ENCODE measurements at places on chromosomes 4 and X. TPM values are rescaled to one million over a fixed set of nuclear protein-coding genes. Genes with fewer than 3 reads are reported as not detected.
A peak's percentile ranks its signal among the peaks of the same experiment; 100 is the strongest.

GRCh38 chr4:56511098-56511497, 5.5 kb downstream of the ARL9 start:
- H3K27me3 ChIP-seq, result no peaks in the 10 kb centered on the region
- no peak overlapping the region for H3K27ac ChIP-seq
- DNase-seq, result no peak
- H3K36me3 ChIP-seq, result no peaks in the 10 kb centered on the region

DNA sequence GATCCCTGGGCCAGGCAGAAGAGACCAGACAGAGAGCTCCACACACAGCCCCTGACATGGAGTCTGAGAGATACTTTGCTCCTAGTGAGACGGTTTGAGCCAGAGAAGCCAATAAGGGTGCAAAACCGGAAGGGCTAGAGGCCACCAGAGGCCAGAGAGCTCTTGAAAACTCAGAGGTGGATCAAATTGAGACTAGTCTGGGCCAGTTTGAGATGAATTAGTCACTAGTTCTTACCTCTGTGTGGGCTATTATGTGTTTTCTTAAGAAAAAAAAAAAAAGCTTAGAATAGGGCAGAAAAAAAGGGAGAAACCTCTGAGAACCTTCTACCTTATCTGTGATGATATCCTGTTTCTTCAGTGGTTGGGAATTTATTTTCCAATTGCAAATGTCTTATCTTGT, 110.4 kb upstream of the EDNRA start:
- no peak overlapping the region for H3K27ac ChIP-seq
- DNase-seq, result no peak
- no peaks in the 10 kb centered on the region for H3K36me3 ChIP-seq
- H3K4me3 ChIP-seq, result no peak overlapping the region

DNA sequence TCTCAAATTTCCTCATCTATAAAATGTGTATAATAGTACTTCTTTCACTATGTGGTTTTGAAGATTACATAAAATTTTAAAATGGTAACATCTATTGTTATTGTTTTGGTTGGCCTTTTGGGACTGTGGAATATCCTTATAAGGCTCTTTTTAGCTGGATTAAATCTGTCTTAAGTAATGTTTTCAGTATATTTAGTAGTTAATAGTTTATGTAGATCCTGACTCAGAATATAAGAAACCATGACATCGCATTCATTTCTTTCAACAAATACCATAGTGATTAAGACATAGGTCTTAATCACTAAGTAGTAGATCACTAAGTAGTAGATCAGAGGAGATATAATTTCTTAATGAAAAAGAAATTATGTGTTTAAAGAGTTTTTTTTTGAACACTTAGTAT, 48.5 kb downstream of the MRPL1 start:
- no peaks in the 10 kb centered on the region for H3K36me3 ChIP-seq
- no peak overlapping the region for H3K4me3 ChIP-seq
- H3K27me3 ChIP-seq, result no peaks in the 10 kb centered on the region
- no peak overlapping the region for H3K27ac ChIP-seq
- no peaks in the 10 kb centered on the region for H3K4me1 ChIP-seq

DNA sequence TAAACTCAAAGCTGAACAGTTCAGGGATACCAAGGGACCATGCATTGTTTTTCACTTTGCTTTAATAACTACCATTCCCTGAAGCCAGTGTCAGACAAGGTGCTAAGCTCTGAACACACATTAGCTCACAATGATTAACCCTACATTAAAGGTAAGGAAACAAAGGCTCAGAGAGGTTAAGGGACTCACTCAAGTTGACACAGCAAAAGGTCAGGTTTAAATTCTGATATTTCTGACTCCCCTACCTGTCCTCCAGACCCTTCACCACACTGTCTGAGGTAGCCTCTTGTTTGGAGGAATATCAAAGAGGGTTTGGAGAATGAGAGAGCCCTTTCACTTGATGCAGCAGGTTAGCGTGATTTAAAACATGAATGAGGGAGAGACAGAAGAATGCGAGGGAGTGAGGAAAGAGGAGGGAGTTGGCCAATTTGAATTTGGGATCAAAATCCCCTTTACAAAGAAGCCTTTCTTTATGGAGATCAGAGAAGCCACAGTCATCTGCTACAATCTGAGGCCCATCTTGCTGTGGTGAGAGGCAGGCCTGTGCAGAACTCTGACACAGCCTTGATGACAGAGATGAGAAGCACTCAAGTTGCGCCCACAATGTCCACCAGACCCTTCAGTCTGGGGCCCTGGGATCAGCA, 103.5 kb downstream of the FHDC1 start:
- H3K27me3 ChIP-seq, result no peaks in the 10 kb centered on the region
- no peak for DNase-seq
- no peaks in the 10 kb centered on the region for H3K4me1 ChIP-seq
- H3K36me3 ChIP-seq, result no peaks in the 10 kb centered on the region
- H3K27ac ChIP-seq, result no peak overlapping the region

DNA sequence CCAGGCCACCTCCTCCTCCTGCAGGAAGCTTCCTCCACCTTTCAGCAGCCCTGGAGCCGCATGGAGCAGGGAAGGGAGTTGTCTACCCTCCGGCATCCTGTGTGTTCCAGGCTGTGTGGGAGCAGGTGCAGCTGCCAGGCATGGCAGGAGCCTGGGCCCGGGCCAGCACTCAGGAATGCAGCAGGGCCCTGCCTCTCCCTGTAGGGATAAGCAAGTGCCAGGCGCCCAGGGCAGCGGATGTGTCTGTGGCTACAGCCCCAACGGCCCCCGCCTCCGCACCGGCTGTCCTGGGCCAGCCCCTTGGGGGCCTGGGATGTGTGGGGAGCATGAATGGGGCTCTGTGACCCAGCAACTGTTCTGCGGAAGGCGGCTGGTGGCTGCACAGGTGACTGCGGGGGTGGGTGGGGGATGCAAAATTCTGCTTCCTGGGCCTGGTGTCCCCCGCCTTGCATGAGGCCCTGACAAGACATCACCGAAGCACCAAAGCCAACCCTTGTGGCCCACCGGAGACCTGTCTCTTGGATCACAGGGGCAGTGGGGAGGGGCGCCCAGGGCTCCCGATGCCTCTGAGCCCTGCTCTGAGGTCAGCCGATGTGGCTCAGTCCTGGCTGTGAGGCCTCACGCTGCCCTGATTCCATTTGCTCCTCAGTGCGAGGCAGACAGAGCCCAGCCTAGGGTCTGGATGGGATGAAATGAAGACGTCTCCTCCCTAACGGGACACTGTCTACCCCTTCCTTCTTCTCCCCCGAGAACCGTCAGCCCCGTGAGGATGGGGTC, 1.4 kb upstream of the DOK7 start:
- peak overlapping the region; percentile 13 for H3K4me3 ChIP-seq
- DNase-seq, result no peak
- H3K27me3 ChIP-seq, result no peaks in the 10 kb centered on the region

- H3K27me3 ChIP-seq, result no peaks in the 10 kb centered on the region
- no peak overlapping the region for H3K4me3 ChIP-seq
- no peak for DNase-seq
- no peaks in the 10 kb centered on the region for H3K4me1 ChIP-seq
- H3K27ac ChIP-seq, result no peak overlapping the region
- no peaks in the 10 kb centered on the region for H3K36me3 ChIP-seq
Measured at GRCh38 chrX:17042037-17042436, 95.6 kb downstream of the REPS2 start.

DNA sequence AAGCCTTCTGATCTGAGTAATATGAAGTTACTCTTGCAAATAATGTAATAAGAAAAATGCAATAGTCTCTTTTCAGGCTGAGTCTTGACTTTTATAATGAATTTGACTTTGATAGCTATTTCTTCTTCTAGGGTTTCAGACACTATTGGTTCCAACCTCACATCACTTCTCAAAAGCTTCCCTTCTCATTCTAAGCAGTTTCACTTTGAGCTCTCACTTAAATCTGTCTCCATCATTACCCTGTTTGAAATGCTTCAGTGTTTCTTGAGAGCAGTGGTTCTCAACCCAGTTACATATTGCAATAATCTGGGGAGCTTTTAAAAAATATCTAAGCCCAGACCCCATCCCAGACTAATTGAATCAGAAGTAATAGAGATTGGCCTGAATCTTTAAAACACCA, 40.5 kb upstream of the BMP2K start:
- DNase-seq, result no peak
- H3K4me1 ChIP-seq, result no peaks in the 10 kb centered on the region
- H3K36me3 ChIP-seq, result no peaks in the 10 kb centered on the region
- H3K27ac ChIP-seq, result no peak overlapping the region
- H3K27me3 ChIP-seq, result no peaks in the 10 kb centered on the region
- H3K4me3 ChIP-seq, result no peak overlapping the region

GRCh38 chr4:133483600-133484246, 334.6 kb downstream of the PCDH10 start:
- H3K27ac ChIP-seq, result no peak overlapping the region
- H3K4me3 ChIP-seq, result no peak overlapping the region
- no peak for DNase-seq
- H3K4me1 ChIP-seq, result no peaks in the 10 kb centered on the region
- no peaks in the 10 kb centered on the region for H3K36me3 ChIP-seq

DNA sequence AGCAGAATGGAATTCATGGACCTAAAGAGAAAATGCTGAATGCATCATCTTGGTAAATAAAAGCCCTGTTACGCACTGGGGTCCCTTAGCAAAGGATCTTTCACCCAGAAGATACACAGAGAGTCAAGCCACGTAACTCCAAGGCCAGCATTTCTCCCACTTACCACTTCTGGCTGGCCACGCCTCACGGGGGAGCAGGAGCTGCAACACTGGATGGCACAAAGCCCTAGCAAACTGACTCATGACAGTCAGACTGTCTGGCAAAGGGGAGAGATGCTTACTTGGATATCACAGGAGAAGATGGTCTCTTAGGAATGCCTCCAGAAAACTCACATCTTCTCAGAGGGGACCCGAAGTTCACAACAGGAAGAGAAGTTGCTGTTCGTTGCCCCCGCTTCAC, 51.4 kb upstream of the BCLAF3 start:
- no peaks in the 10 kb centered on the region for H3K36me3 ChIP-seq
- no peak overlapping the region for H3K27ac ChIP-seq
- DNase-seq, result no peak
- no peak overlapping the region for H3K4me3 ChIP-seq
- H3K27me3 ChIP-seq, result no peaks in the 10 kb centered on the region

DNA sequence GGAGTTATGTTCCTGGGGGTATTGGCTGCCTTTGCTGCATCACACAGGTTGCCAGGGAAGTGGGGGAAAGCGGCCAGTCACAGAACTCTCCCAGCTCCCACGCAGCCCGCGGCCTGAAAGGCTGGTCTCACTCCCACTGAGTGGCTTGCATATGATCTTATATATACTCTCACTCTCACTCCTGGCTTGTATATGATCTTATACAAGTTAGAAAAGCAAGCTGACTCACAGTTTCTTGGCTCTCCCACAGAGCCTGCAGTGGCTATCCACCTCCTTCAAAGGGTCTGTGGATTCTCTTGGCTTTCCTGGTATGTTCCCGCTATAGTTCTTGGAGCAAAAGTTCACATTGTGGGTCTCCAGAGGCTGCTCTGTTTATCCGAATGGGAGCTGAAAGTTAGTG, 833.5 kb upstream of the GALNTL6 start:
- H3K27ac ChIP-seq, result no peak overlapping the region
- H3K4me3 ChIP-seq, result peak overlapping the region; percentile 11
- H3K36me3 ChIP-seq, result no peaks in the 10 kb centered on the region
- H3K4me1 ChIP-seq, result no peaks in the 10 kb centered on the region

The SHROOM2 gene
- total RNA-seq, result 2.0 TPM

The HTRA3 gene
- total RNA-seq, result 55.5 TPM

The MSX1 gene
- total RNA-seq, result 11.0 TPM

The KANTR gene
- total RNA-seq, result 28.6 TPM

Data from thoracic aorta (tissue), 2 donors.